Suprapubic skin (tissue), 4 donors: ENCODE measurements at places on chromosomes 1 and 21.

- DNase-seq = no peak
Observed at GRCh38 chr1:7827126-7827955, 25.5 kb downstream of the UTS2 start.

DNA sequence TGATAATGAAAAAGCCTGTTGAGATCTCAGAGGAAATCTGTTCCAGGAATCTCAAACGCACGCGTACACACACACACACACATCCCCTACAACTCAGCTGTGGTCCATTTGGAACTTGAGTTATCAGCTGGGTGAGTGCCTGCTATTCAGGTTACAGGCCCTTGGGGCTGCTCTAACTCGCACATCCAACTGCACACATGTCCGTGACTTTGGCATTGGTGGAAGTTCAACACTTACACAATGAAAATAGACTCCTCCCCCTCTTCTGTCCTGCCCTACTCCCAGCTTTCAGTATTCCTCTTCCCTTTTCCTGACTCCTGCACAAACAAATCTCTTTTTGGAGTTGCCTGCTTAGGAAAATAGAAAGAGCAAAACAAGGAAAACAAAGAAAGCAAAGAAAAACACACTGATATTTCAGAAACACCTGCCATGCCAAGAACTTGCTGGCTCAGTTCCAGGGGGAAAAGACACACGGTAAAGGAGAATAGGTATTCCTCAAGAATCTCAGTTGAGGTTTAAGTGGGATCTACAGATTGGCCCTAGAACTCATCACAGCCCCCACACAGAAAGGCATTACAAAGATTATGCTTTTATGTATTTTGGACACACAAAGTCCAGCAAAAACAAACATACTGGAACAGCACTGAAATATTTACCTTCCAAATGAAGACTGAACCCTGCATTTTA, 140.9 kb downstream of the TGFBR3 start:
- no peak for DNase-seq

GRCh38 chr1:15028102-15028501, 125.4 kb upstream of the TMEM51 start:
- DNase-seq = peak; percentile 89

GRCh38 chr1:218568962-218569550, 223.9 kb downstream of the TGFB2 start:
- no peak for DNase-seq

GRCh38 chr1:77282187-77282865, 507 bp downstream of the AK5 start:
- peak; percentile 58 for DNase-seq

GRCh38 chr1:47564570-47564969, 126.7 kb downstream of the FOXD2 start:
- no peak for DNase-seq

GRCh38 chr1:47998396-47998990, 1.3 kb upstream of the TRABD2B start:
- no peak for DNase-seq
